NB4 (cell line): ENCODE measurements at places on chromosomes 4 and X.

- no peak for DNase-seq
Observed at GRCh38 chr4:137602436-137602835, 70.1 kb upstream of the PCDH18 start.

GRCh38 chr4:168634276-168634802, 137.5 kb downstream of the PALLD start:
- DNase-seq: peak; percentile 46

- no peak for DNase-seq
Observed at GRCh38 chrX:20350596-20350995, 83.9 kb upstream of the RPS6KA3 start.

DNA sequence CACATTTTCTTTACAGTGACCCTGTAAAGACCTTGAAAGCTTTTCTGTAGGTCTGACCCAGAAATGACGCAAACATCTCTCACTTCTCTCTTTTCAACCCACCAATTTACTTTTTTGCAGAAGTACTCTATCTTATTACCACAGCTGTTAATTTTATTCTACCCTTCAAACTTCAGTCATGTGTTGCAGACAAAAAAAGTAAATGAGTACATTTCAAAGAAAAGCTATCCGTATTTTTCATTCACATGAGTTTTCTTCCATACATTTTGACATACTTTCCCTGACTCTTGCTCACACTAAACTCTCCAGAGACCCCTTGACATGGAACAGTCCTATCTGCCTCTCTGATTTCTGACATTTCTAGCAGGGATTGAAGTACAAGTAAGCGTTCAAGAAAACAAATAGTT, 51.7 kb downstream of the SLC7A11 start:
- peak; percentile 81 for DNase-seq

DNA sequence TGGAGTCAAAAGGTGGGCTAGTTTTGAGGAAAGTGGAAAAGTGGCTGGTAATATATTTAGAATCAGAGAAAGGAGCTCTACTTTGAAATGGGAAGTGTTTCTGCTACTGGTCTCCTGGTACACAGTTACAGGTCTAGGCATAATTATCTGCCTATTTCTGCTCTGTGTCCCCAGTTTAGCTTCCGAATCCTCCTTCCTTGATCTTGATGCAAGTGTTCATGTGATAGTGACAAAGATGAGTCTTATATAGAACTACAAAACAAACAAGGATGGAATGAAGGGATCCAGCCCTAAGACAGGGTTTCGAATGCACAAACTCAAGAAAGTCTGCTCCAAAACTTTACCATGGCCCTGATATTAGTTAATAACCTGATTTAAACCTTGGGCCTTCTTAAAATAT, 580.2 kb downstream of the INPP4B start:
- no peak for DNase-seq

- DNase-seq: no peak
Observed at GRCh38 chrX:154802947-154803346, 2.3 kb downstream of the MPP1 start.

GRCh38 chr4:185209031-185209851, at the start of gene SNX25:
TSS of gene SNX25 (plus strand) at chr4:185209598. CDS start at chr4:185209827, 229 bp downstream.
- DNase-seq: peak; percentile 86

- peak; percentile 67 for DNase-seq
Observed at GRCh38 chrX:120251471-120252011, 929 bp downstream of the ZBTB33 start.

DNA sequence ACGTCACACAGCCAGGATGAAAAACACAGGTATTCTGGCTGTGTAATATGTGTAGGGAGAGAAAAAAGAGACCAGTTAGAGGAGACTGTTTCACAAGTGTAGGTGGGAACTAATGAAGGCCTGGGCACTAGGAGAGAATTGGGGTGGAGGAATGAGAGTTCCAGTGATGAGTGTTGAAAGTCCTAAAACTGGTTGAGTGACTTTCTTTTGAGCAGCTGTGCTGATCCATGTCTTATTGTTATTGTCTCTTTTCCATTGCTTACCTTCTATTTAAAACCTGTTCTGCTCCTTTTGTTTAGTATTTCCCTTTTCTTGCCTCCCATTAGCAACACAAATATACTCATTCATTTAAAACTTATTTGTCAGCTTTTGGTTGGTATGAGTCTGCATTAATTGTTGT, 88.7 kb downstream of the PDLIM5 start:
- no peak for DNase-seq

DNA sequence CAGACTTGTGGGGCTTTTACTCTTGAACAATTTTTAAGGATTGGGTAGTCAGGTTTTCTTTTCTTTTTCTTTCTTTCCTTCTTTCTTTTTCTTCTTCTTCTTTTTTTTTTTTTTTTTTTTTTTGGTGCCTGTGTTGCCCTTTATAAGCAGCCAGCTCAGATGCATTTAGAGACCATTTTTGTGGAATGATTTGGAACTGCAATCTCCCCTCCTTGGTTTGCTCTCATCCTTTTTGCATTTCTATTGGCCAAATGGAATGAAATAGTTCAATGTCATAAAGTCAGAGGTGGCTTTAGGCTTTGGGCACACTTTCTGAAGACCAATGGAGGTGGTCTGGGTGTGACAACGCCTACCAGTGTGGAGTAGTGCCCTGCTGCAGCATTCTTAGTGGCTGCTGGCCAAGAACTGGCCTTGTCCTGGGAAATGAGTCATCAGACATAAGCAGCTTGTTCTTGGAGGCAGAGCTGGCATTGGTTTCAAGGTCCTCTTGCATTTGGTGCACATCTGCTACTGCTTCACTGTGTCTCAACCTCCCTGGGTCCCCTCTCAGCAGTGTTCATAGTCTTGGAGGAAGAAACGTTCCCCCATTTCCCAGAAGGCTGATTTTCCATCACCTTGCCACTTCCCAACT, 84.5 kb downstream of the CT47B1 start:
- DNase-seq: peak; percentile 5

DNA sequence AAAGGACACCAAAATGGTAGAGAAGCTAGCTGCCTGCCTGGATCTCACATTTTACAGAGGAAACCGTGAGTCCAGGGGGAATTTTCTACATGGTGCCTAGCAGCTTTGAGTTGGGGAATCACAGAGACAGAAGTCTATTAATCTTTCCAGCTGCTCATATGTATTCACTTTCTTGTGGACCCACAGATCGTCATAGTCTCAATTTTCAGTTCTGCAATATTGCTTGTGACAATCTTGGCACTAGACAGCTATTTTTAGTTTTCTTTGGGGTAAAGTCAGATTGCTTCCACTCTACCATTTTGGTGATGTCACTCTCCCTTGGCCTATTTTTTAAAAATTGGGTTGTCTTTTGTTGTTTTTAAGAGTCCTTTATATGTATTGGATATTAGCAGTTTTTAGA, 233.4 kb upstream of the STK26 start:
- no peak for DNase-seq

GRCh38 chr4:17702641-17703040, 78.8 kb downstream of the FAM184B start:
- no peak for DNase-seq

DNA sequence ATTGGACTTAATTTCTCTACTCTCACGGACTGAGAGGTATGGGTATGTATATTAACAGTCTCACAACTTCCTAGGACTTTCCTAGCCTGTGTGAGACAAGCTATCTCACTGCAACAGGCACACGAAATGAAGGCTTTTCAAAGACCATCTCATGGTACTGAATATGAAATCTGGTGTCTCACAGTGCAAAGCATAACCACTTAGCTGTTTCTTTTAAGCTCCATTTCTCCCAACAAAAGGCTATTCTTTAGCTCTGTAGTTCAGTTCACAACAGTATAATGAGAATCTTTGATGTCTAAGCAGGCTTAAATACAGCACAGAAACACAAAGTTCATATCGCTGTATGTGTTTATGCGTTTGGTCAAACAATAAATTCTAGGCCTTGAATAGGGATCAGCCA, 116.2 kb upstream of the PCDH18 start:
- DNase-seq: no peak

DNA sequence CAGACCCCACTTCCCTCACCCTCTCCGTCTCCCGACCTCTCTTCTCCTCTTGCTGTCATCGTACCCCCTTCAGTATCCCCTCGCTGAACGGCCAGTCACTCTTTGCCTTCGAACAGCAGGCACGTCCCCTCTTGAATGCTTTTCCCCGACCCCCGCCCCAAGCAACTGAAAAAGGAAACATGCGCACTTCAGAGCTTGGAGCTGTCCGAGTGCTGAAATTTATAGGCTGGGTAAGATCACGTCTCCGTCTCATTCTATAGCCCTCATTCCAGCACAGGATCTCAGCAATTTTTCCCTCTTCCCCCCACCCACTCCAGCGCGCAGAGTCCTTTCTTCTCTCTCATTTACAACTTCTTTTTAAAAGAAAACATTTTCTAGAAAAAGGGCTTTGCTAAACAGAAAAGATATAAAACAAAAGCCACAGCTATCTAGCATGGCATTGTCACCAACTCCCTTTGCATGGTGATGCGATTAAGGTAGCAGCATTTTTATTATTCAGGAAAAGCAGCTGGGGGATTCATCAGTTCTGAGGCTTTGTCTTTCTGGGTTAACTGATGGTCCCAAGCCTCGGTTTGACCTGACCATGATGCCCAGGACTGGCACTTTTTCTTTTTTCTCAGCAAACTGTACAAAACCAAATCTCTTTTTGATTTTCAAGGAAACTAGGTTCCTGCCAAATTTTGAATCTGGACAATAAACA, at the start of gene GLRA2:
Gene GLRA2 (plus strand): TSS at position 247 of the 700 bp plus-strand sequence. CDS start 522 bp downstream, outside the sequence.
- peak; percentile 27 for DNase-seq

- DNase-seq: no peak
Observed at GRCh38 chr4:146186596-146186995, 11.1 kb downstream of the LSM6 start.

DNA sequence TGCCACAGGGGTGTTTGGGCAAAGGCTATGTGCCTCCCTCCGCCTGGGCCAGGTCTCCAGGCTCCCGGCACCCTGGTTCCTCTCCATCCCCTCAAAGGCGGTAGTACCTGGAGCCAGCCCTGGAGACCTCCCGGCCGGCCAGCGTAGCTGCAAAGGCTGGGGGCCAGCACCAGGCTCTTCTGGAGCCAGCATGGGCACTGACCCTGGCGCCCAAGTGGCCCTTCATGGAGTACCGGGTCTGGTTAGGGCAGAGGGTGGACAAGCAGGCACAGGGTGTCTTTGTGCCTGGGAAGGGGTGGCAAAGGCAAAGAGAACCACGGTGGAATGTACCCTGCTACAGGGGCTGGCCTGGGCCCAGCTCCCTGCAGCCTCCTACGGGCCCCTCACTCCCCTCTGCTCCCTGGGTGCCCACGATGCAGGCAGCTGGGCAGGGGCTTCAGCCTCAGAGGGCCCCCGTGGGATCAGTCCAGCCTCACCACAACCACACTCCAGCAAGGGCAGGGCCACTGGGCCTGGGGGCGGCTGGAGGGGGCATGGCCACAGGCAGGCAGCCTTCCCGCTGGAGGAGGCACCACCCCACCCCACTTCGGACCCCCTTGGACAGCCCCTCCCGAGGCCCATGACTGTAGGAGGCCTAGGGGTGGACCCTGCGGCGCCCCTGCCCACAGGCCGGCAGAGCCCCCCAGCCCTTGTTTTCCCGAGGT, 112.9 kb upstream of the NKX1-1 start:
- DNase-seq: no peak

DNA sequence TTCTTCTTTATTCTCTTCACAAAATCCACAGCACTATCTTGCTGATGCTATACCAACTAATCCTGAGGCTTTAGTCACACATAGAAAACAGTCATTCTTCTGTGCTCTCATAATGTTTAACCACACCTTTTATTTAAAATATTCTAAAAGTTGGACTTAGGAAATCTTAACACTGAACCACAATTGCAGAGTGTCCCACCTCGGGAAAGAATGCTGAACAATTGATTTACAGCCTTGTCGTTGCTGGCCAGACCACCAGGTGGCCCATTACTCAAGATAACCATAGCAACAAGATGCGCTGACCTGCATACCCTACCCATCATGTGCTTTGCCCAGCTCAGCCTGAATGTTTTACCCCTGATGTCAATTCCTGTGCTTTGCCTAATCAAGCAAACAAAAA, 100.8 kb downstream of the ARSJ start:
- peak; percentile 3 for DNase-seq

- DNase-seq: no peak
Observed at GRCh38 chr4:111778543-111778942, 366.7 kb upstream of the FAM241A start.

GRCh38 chr4:22496165-22496813, 19.6 kb downstream of the ADGRA3 start:
- no peak for DNase-seq

DNA sequence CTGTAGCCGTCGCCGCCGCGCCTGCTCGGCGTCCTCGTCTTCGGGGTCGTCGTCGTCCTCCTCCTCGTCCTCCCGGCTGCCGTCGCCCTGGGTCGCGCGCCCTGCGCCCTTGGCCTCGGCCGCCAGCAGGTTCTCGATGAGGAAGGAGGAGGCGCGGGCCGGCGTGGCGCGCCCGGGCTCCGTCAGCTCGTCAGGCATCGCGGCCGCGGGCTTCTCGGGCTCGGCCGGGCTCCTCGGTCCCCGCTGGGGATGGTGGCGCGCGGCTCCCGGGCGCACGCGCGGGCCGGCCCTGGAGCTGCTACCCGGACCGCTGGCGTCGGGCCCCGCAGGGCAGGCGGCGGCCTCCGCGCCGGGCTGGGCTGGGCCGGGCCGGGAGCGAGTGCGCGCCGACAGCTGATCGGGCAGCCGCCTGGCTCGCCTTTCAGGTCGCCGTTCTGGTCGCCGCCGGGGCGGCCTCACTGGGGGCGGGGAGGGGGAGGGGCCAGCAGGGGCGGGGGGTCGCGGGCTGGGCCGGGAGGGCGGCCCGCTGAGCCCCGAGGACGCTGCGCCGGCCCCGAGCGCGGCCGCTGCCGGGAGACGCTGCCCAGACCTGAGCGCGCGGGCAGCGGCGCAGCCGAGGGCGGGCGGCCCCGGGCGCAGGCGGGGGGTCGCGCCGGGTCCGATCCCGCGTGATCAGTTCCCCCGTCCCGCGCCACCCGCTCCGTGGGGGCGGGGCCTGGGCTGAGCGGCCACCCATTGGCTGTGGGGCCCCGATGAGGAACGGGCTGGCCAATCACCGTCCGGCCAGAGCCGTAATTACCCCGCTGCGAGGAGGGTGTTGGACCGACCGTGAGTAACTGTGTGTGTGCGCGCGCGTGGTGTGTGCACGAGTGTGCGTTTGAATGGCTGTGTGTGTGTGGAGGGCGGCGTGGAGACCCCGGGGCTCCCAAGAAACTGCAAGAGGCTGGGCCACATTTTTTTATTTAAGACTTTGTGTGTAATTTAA, at the start of gene HMX1:
Gene HMX1 (minus strand): TSS at position 423 of the 985 bp plus-strand sequence. CDS start 225 bp downstream, at position 198.
- no peak for DNase-seq

DNA sequence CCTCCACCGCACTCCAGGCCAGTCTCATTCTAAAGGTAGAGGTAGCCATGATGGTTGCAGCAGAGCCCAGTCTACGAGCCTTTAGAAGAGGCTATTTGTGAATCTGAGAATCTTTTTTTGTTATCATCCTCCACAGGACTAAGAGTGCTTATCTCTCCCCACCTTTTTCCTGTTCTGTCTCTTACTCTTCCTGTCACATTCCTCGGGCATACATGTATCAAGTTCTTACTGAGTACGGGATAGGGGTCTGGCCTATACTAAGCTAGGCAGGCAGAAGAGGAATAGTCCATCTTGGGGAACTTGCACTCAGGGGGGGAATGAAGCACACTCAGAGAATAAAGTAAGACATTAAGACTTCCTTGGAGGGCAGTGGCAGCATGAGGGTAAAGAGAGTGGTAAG, 25.7 kb downstream of the LAS1L start:
- no peak for DNase-seq

- DNase-seq: no peak
Observed at GRCh38 chr4:137226221-137226620, 306.1 kb downstream of the PCDH18 start.

- no peak for DNase-seq
Observed at GRCh38 chr4:78684325-78685079, 91.6 kb upstream of the BMP2K start.

- DNase-seq: peak; percentile 63
Observed at GRCh38 chr4:183256756-183257385, 63.2 kb downstream of the CLDN22 start.
